ENCODE measurements at places on chromosomes 2 and 18.

GRCh38 chr2:108305901-108306300, 17.2 kb downstream of the SULT1C2 start:
- no peak for DNase-seq

DNA sequence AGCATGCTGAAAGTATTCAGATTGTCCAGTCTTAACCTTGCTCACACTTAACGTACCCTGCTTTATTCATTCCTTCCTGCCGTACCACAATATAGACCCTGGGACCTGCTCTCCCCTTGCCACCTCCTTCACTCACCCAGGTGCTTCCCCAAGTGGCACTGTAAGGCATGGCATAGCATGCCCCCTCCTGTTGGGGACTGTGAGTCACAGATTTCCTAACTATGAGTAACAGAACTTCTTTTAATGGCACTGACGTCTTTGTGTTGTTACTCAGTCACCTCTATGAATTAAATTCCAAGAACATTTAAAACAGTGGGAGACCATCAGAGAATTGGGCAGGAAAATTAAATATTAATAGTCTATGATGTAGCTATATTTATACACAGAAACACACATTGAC, 117.2 kb downstream of the CTNNA2 start:
- DNase-seq: peak; percentile 1

GRCh38 chr2:110969696-110970095, 151.0 kb upstream of the BCL2L11 start:
- no peak for DNase-seq

DNA sequence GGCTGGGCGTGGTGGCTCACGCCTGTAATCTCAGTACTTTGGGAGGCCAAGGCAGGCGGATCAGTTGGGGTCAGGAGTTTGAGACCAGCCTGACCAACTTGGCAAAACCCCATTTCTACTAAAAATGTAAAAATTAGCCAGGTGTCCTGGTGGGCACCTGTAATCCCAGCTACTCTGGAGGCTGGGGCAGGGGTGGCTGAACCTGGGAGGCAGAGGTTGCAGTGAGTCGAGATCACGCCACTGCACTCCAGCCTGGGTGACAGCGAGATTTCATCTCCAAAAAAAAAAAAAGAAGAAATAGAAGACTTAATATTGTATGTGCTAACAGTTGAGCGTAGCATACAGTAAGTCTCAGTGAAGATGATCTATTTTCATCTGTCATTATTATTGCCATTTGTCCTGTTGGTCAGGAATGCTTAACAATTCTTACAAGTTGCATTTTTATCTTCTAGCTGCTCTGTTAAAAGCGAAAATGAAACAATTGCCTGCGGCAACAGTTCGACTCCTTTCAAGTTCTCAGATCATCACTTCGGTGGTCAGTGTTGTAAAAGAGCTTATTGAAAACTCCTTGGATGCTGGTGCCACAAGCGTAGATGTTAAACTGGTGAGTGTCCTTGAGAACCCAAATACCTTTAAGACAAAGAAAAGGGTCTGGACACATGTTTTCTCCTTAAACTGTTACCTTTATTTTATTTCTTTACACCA, 7.2 kb downstream of the PMS1 start:
- DNase-seq: no peak

GRCh38 chr2:203915256-203915655, 21.3 kb upstream of the ICOS start:
- DNase-seq: no peak

- no peak for DNase-seq
Measured at GRCh38 chr2:43729491-43730174, 44.2 kb upstream of the DYNC2LI1 start.

DNA sequence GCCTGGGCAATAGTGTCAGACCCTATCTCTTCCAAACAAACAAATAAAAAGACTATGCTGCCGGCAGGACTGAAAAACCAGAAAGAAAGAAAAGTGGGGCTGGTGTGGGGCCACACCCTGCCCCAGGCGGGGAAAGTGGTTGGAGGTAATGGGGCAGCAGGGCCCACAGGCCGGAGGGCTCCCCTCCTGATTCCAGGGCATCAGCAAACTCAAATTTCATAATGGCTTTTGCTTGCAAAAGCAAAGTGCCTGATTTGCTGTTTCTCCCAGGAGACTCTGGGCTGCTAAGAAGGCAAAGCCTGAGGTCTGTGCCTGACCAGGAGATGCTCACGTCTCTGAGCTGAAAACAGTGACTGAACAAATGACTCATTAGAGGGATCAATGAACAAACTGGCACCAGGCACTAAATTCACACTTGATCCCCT, 121.9 kb downstream of the HDAC4 start:
- DNase-seq: no peak

DNA sequence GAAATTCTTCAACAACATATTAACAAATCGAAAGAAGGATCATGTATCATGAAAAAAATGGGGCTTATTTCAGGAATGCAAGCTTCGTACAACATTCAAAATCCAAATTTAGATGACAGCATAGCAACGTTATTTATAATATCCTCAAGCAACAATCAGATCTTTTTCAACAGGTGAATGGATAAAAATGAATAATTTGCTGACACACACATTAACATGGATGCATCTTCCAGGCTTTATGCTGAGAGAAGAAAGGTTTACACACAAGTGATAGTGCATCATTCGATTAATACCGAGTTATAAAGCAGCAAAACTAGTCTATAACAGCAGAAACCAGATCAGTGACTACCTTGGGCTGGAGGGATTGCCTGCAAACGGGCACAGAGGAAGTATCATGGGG, 209.5 kb upstream of the TPO start:
- DNase-seq: no peak

DNA sequence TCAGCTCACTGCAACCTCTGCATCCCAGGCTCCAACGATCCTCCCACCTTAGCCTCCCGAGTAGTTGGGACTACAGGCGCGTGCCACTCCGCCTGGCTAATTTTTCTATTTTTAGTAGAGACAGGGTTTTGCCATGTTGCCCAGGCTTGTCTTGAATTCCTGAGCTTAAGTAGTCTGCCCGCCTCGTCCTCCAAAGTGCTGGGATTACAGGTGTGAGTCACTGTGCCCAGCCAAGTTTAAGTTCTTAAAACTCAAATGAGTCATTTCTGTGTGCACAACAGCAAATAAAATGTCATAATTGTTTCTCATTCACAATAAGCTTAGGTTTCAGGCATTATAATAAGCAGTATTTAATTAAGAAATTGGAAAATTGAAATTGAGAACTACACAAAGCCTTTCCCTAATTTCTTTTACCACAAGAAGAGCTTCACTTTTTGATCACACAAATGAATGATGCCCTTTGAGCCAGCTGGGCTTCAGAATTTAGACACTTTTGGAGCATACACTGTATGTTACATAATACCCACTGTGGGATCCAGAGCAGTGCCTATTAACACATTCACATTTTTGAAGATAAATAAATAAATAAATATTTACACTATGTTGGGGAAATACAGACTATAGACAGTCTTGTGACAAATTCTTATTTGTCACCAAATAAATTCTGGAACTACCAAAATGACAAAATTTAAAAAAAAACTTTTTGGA, 8.6 kb upstream of the ME2 start:
- no peak for DNase-seq

DNA sequence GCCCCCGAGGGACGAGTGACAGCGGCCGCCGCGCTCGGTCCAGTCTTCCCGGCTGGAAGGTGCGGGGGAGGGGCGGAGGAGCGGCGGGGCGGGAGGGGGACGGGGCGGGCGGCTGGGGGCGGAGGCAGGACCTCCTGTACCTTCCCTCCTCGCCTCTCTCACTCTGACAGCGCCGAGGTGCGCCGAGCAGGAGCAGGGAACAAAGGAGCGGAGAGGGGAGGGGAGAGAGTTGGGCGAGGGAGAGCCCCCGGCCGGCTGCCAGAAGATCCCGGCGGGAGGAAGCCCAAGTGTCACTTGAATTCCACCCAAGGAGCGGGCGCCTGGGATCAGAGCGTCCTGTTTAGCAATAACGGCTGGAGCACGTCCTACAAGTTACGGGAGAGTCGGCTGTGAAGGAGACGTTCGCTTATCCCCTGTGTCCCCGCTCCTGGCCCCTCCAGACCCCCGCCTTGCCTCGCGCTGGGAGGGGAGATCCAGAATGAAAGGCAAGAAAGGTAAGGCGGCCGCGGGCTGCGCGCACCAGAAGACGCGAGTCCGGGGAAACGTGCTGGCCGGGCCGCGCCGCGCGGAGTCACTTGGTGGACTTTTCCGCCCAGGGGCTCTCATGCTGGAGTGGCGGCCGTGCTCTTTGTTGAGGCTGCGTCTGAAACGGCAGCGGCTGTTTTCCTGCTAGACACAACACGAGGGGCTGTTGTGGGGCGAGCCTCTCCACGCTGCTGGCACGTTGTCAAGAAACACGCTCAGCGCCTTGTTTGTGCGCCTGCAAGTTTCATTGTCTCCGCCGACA, at the start of gene TGIF1:
TGIF1 (plus strand) TSS at position 161 of the 787 bp plus-strand sequence; CDS start at position 479, 318 bp downstream.
- DNase-seq: peak; percentile 39

GRCh38 chr18:10736984-10737383, 211.2 kb downstream of the NAPG start:
- DNase-seq: no peak

DNA sequence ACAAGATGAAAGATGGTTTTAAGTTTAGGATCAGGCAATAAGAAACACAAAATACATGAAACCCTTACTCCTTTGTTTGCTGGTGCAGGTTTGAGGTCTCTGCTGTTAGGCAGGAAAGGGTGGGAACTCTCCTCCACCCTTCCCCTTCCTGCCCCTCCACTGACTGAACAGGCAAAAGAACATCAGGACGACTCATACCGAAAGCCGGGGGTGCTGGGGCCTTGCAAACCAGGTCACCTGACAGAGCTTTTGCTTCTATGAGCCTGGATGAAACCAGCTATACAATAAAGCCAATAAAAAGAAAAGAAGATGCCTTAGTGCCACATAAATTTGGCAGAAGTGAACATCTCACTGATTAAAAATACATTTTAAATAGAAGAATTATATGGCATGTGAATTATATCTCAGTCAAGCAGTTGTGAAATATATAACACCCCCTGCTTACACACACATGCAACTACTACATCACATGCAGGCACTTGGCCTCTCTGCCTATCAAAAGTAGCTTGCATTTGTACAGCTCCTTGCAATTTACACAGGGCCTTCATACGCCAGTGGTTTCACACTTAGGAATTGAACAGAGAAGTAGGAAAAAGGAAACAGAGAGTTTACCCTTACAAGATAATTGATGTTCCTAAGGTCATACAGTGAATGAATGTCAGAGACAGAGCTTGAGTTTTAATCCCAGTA, 215.1 kb upstream of the TRIB2 start:
- peak; percentile 75 for DNase-seq

DNA sequence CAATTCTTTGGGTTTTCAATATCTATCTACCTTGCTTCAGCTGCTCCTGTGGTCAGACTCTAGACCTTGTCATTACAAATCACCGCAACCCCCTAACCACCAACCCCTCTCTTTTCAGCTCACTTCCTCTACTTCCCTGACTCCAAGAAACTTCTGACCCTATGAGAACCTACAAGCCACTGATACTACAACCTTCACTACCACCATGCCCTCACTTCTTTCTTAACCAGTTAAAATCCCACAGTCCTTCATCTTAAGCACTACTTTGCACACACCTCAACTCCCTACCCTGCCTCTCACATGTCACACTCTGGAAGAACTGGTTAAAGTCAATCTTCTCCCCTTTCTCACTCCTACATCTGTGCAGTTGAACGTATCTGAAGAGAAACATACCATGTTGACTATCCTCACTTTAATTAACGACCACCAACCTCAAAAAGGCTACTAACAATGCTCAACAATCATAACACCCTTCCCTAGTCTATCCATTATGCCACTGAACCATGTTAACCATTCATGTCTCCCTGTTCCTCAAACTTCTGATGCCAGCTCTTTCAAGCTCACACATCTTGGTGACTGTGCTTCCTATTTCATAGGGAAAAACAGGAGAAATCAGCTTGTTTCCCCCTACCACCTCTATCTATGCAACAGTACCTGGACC, 12.6 kb downstream of the EIF2AK3 start:
- no peak for DNase-seq

GRCh38 chr2:7427293-7428060, 510.3 kb downstream of the RNF144A start:
- peak; percentile 48 for DNase-seq

- DNase-seq: no peak
Measured at GRCh38 chr2:56739413-56739812, 555.6 kb downstream of the CCDC85A start.

DNA sequence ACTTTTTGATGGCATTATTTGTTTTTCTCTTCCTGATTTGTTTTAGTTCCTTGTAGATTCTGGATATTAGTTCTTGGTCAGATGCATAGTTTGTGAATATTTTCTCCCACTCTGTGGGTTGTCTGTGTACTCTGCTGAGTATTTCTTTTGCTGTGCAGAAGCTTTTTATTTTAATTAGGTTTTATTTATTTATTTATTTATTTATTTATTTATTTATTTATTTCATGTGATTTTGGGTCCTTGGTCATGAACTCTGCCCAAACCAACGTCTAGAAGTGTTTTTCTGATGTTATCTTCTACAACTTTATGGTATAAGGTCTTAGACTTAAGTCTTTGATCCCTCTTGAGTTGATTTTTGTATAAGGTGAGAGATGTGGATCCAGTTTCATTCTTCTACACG, 292.2 kb downstream of the CDH7 start:
- no peak for DNase-seq

- DNase-seq: no peak
Measured at GRCh38 chr2:222823183-222823930, 37.5 kb upstream of the ACSL3 start.

DNA sequence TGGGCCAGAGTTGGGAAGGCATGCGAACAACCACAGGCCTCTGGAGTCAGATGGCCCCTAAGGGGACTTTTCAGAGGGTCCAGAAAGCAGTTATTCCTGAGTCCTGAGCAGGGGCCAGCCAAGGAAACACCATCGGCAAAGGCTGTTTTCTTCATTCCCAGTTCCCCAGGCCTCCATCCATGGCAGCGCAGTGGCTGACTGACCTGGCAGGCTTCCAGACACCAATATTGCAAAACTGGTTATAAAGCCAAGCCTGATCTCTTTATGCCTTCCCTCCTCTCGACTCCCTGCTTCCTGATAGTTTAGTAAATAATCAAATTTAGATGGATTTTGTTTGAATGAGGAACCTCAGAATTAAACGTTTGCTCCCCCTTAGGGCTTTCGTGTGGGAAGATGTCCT, 133.4 kb upstream of the ITGA6 start:
- no peak for DNase-seq

- no peak for DNase-seq
Measured at GRCh38 chr2:54574860-54575247, 118.7 kb downstream of the SPTBN1 start.

DNA sequence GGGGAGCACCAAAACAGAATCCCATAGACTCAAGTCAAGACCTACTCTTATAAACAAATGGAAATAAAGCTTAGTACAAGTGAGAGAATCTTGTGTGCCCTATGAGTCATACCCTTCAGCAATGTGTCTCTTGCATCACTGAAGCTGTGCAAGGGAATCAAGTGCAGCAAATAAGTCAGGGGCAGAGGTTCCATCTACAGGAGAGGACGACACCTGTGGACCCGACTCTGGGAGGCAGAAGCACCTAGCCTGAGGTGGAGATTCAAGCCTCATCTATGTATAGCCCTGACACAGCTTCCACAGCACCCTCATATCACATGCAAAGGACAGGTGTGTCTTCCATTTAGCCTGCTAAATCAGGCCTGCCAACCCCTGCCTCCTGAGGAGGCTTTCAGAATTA, 298.2 kb downstream of the CNTNAP5 start:
- DNase-seq: no peak
